Activated T-cell treated with anti-CD3 and anti-CD28 coated beads, Interleukin-2, amount 50 U/mL, for 24 hours (primary cell): ENCODE measurements at places on chromosomes 11 and 22.

DNA sequence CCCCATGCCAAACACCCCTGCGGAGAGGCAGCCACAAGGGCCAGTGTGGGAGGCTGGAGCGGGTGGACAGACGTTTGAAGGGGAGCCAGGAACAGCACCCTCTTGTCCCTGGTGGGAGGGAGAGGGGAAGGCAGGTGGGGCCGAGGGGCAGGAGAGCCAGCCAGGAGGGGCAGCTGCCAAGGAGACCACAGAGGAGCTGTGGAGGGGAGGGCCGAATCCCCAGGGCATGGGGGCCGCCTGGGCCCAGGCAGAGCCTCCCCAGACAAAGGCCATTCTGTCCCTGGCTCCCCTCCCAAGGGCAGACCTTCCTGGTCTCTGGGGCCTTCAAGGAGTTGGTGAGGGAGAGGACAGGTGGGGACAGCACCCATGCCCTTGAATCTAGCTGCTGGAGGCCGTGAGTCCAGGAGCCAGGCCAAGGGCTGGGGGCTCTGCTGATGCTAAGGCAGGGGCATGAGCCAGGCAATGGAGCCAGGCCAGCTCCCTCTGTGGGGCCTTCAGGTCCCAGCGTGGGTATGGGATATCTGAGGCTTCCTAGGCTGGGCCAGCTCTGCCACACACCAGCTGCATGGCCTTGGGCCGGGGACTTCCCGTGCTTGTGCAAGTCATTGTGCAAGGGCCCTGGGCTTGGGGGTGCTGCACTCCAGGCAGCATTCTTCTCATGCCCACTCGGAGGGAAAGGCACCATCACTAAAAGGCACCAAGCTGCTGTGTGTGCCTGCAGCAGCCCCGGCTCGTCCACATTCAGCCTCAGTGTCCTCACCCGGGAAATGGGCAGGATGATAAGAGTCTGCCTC is 11.4 kb downstream of the EMID1 start:
- H3K36me3 ChIP-seq: no peaks in the 10 kb centered on the region
- no peaks in the 10 kb centered on the region for H3K4me1 ChIP-seq
- DNase-seq: no peak
- H3K27ac ChIP-seq: no peak overlapping the region
- H3K27me3 ChIP-seq: no peaks in the 10 kb centered on the region
- no peak overlapping the region for H3K4me3 ChIP-seq

DNA sequence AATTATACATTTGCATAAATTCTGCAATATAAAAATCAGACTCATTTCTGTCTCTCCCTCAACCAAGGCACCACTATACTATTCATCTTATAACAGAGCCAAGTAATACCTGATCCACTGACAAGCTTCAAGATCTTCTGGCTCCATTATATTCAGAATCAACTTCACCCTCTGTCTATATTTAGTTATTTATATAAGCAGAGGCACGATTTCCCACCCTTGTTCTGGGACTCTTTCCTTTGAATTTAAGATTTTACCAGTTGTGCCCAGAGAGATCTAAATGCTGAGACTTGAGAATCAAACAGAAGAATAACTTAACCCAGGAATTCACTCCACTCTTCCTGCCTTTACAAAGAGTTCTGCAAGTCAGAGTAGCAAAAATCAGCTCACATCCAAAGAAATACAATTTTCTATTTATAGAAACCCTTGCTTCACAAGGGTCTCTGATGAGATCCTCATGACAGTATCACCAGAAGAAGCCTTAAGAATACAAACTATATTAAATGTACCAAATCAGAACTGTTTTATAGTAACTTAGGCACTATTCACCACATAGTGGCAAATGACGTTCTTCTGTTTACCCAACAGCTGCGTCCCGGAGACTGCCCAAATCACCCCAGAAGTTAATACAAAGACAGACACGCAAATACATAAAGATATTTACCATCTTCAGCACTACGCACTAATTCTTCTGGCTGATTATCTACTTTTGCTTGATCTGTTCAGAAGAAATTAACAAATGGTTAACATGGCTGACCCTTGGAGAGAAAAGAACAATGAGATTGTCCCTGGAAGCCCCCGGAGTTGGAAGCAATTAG is 32.3 kb upstream of the CCDC89 start:
- H3K27me3 ChIP-seq: no peaks in the 10 kb centered on the region
- peaks cover 3% of the 10 kb centered on the region for H3K36me3 ChIP-seq
- no peak overlapping the region for H3K27ac ChIP-seq
- no peak for DNase-seq
- no peak overlapping the region for H3K4me3 ChIP-seq

DNA sequence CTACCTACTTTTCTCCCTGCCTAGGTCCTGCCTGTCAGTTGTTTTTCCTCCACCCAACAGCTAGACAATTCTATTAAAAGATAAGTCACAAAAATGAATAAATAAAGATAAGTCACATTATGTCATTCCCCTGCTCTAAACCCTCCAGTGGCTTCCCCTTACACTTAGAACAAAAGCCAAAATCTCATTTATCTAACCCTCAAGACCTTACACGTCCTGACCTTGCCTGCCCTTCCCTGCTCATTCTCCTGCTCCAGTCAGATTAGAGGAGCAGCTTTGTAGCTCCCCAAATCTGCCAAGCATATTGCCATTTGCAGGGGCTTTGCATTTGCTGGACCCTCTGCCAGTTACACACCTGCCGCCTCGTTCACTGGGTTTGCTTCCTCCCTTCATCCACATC is 16.7 kb downstream of the KREMEN1 start:
- no peaks in the 10 kb centered on the region for H3K4me1 ChIP-seq
- no peaks in the 10 kb centered on the region for H3K36me3 ChIP-seq
- peaks cover 25% of the 10 kb centered on the region for H3K27me3 ChIP-seq
- DNase-seq: no peak

DNA sequence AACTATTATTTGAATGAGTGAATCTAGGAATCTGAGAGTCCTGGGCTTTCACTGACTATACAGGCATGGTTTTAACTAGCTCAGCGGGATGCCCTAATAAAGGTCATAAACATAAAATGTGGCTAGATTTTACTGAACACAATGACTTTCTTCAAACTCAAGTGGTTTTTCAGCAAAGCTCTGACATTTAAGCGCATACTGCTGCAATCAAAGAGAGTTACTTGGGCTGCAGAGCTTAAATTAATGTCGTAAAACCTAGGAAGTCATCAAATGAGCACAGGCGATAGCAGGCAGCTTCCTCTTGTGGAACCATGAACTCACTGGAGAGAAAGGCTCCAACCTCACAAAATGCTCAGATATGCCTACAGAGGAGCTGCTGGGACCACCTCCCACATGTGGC is 6.7 kb downstream of the CSNK2A3 start:
- no peak overlapping the region for H3K27ac ChIP-seq
- no peak for DNase-seq
- H3K4me3 ChIP-seq: no peak overlapping the region
- H3K27me3 ChIP-seq: peaks cover 4% of the 10 kb centered on the region

GRCh38 chr11:123454060-123454651 is 24.1 kb downstream of the GRAMD1B start:
- H3K4me1 ChIP-seq: peaks cover 81% of the 10 kb centered on the region
- peak overlapping the region; percentile 68 for H3K4me3 ChIP-seq
- DNase-seq: peak; percentile 66
- H3K27me3 ChIP-seq: no peaks in the 10 kb centered on the region

DNA sequence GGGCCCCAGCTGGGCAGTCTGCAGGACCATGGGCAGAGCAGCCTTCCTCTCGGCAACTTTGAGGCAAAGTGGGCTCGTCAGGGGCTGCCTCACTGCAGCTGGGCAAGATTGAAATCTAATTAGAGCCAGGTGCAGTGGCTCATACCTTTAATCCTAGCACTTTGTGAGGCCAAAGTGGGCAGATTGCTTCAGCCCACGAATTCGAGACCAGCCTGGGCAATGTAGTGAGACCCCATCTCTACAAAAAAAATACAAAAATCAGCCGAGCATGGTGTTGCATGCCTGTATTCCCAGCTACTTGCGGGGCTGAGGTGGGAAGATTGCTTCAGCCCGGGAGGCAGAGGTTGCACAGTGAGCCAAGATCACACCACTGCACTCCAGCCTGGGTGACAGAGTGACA is 34.2 kb downstream of the ARHGAP8 start:
- H3K4me1 ChIP-seq: no peaks in the 10 kb centered on the region
- H3K36me3 ChIP-seq: no peaks in the 10 kb centered on the region
- no peak for DNase-seq
- H3K4me3 ChIP-seq: no peak overlapping the region
- no peak overlapping the region for H3K27ac ChIP-seq

- DNase-seq: no peak
- H3K4me3 ChIP-seq: no peak overlapping the region
- H3K36me3 ChIP-seq: no peaks in the 10 kb centered on the region
- H3K27me3 ChIP-seq: no peaks in the 10 kb centered on the region
- H3K4me1 ChIP-seq: no peaks in the 10 kb centered on the region
These were observed 222.1 kb downstream of the LRRC4C start for GRCh38 chr11:41237382-41237781.

GRCh38 chr22:44446483-44446882 is 51.5 kb downstream of the RTL6 start:
- no peak overlapping the region for H3K4me3 ChIP-seq
- H3K27ac ChIP-seq: no peak overlapping the region
- no peaks in the 10 kb centered on the region for H3K27me3 ChIP-seq
- H3K36me3 ChIP-seq: no peaks in the 10 kb centered on the region
- DNase-seq: no peak

DNA sequence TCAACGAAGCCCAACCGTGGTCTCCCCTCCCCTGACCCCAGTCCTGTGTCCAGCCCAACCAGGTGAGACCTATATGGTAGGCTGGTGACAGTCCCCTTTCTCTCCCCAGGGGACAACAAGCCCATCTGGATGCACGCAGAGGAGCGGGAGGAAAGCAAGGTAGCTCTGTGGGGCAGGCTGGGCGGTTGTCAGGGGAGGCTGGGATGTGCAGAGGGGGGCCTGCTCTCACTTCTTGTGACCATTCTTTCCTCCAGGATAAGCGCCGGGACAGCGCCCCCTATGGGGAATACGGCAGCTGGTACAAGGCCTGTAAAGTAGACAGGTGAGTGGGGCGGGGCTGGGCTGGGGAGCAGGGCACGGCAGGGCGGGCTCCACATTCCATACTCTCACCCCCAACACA is 3.5 kb upstream of the RAB1B start:
- no peak overlapping the region for H3K27ac ChIP-seq
- peaks cover 27% of the 10 kb centered on the region for H3K4me1 ChIP-seq
- peak; percentile 55 for DNase-seq
- no peaks in the 10 kb centered on the region for H3K27me3 ChIP-seq
- no peak overlapping the region for H3K4me3 ChIP-seq

DNA sequence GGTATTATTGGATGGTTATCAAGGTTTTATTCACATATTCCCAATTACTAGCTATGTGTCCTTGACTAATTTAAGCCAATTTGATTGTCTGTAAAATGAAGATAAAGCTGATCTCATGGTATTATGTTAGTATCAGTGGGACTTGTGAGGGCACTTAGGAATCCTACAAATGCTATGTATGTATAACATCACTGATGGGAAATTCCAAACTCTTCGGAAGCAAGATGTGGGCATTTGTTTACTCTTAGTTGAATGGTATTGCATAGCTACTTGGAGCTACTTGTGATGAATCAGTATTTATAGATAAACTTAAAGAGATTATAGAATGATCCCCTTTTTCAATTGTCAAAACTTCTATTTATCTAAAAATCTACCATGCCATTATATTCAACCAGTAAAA is 239.9 kb downstream of the CNTN5 start:
- H3K27me3 ChIP-seq: no peaks in the 10 kb centered on the region
- DNase-seq: no peak
- no peak overlapping the region for H3K4me3 ChIP-seq
- H3K27ac ChIP-seq: no peak overlapping the region

- H3K36me3 ChIP-seq: peaks cover 13% of the 10 kb centered on the region
- H3K4me3 ChIP-seq: peak overlapping the region; percentile 62
- H3K4me1 ChIP-seq: peaks cover 75% of the 10 kb centered on the region
- no peaks in the 10 kb centered on the region for H3K27me3 ChIP-seq
- H3K27ac ChIP-seq: peak overlapping the region; percentile 83
- DNase-seq: no peak
These were observed 104.3 kb downstream of the MRTFA start for GRCh38 chr22:40531951-40532900.

- H3K4me3 ChIP-seq: no peak overlapping the region
- peaks cover 50% of the 10 kb centered on the region for H3K27me3 ChIP-seq
- no peak for DNase-seq
- H3K36me3 ChIP-seq: no peaks in the 10 kb centered on the region
These were observed 150.6 kb upstream of the CADM1 start for GRCh38 chr11:115654792-115655191.

DNA sequence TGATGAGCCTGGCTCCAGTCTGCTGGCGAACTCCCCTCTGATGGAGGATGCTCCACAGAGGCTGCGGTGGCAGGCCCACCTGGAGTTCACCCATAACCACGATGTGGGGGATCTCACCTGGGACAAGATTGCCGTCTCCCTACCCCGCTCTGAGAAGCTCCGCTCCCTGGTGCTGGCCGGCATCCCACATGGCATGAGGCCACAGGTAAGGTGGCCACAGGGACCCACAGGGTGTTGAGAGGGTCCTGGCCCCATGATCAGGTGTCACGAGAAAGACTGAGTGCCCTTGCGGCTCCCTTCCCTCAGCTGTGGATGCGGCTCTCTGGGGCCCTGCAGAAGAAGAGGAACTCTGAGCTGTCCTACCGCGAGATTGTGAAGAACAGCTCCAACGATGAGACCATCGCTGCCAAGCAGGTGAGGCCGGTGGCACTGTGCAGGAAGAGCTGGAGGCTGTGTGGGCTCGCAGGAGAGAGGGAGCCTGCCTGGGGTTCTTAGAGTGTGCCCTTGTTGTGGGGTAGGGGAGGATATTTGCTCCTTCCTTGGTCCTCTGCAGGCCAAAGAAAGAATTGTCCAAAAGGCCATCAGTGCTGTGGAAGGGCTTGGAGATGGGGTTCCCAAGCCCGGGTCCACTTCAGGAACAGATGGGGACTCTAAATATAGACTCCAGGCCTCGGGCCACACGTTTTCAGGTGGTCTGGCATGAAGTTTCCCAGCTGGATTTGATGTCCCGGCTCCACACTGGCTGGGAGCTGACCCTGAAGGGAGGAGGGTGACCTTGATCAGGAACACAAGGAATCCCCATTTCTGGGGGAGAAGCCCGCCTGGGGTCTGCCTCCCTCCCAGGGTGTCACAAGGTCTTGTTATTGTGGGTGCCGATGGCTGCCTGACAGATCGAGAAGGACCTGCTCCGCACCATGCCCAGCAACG is 34.1 kb downstream of the SGSM3 start:
- peak; percentile 20 for DNase-seq
- no peaks in the 10 kb centered on the region for H3K27me3 ChIP-seq
- peak overlapping the region; percentile 74 for H3K27ac ChIP-seq
- peaks cover 84% of the 10 kb centered on the region for H3K36me3 ChIP-seq
